ENCODE measurements at places on chromosomes 2 and 18.

DNA sequence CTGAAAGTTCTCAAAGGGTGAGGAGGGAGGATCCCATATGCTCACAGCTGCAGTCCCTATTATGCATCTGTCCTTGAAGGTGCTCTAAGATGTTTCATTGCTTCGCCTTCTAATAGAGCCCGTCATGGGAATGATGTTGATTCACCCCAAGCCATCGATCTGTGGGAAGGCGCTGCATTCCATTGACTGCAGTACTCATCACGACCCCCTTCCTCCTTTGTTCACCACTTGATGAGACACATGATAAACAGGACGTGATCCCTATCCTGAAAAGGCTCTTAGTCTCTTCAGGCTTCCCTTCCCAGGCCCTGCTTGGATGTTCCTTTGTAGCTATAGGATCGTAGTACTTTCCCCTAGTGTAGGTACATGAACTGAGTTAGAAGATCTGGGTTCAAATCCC, 181.8 kb downstream of the AGPS start:
- DNase-seq: no peak

GRCh38 chr18:36608107-36608506, 220.7 kb downstream of the TPGS2 start:
- no peak for DNase-seq

DNA sequence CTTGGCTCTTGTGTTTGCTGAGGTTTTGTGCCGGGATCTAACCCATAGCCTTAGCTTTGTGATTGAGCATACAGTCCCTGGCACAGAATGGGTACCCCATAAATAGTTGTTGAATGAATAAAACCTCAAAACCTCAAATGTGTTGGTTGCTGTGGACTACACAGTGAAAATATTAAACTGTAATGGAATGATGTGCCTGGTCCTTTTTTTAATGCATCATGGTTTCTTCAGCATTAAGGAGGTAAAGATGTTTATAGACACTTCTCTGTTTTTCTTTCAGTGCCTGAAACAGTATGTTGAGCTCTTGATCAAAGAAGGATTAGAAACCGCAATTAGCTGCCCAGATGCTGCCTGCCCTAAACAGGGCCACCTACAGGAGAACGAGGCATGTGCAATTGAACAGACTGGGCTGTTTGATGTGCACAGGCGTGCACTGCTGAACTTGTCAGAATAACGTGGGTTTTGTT, 97.0 kb downstream of the RNF144A start:
- no peak for DNase-seq

DNA sequence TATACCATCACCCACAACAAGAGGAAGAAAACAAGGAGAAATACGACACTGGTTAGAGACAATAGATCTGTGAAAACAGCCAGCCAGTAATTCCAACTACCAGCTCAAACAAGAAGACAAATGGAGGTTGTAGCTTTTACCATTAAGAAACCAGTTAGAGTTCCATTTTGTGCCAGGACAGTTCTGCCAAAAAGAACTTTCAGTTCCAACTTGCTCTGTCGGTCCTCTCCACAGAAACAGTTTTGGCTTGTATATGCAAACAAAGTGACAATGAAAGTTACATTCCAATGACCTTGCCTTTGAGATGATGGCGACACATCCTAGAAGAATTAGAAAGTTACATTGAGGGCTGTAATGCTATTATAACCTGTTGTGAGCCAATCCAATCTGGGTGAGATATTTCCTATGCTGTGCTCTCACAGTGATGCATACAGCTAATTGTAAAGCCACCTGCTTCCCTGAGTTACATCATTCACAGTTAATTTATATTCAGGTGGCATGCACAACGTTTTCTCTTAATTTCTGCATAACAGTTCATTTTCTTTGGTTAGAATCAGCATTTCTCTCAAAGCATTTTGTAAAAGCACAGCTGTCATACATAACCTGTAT, 1378.4 kb upstream of the PIK3C3 start:
- DNase-seq: no peak

DNA sequence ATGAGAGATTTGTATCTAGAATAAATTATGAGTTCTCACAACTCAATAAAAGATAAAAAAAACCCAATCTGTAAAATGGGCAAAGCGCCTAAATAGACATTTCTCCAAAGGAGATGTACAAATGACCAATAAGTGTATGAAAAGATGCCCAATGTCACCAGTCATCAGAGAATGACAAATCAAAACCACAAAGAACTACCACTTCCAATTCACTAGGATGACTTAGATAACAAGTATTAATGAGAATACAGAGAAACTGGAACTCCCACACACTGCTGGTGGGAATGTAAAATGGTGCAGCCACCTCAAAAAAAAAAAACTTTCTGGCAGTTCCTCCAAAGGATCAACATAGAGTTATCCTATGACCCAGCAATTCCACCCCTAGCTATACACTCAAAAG, 17.4 kb upstream of the COL6A3 start:
- DNase-seq: no peak

DNA sequence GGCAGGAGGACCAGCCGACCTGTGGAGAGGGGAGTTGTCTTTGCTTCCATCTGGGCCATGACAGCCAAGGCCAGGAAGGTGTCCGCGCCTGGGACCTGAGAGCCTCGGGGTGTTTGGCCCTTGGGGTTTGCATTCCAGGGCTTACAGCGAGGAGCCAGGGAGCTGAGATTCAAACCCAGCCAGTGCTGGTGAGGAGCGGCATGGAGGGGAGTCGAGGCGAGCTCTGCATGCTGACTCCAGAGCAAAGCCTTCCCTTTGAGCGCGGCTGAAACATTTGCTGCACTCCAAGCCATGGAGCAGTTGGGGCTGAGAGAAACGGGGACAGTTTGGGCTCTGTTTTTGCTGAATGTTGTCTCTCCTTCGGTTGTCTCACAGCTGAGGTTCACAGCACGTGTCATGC, 77.4 kb downstream of the TWIST2 start:
- no peak for DNase-seq

- DNase-seq: no peak
Measured at GRCh38 chr2:1052771-1053191, 102.1 kb downstream of the SNTG2 start.

- DNase-seq: no peak
Measured at GRCh38 chr2:138252587-138252986, 249.0 kb upstream of the SPOPL start.

GRCh38 chr2:43333101-43333655, 106.8 kb upstream of the ZFP36L2 start:
- DNase-seq: no peak

DNA sequence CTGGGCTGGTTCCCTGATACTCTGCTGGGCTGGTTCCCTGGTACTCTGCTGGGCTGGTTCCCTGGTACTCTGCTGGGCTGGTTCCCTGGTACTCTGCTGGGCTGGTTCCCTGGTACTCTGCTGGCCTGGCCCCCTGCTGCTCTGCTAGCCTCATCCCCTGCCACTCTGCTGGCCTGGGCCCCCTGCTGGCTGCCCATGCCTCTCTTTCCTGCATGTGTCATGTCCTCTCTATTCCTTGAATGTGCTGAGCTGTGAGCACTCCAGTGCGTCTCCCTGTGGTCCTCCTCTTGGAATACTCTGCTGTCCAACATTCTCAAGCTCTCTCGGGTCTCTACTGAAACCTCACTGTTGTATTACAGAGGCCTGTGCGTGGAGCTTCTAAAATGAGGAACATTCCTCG, 216.3 kb downstream of the RNF144A start:
- no peak for DNase-seq

- no peak for DNase-seq
Measured at GRCh38 chr18:39172695-39173421, 1607.3 kb upstream of the CELF4 start.

GRCh38 chr2:190528521-190529001, 6.0 kb downstream of the NEMP2 start:
- no peak for DNase-seq

DNA sequence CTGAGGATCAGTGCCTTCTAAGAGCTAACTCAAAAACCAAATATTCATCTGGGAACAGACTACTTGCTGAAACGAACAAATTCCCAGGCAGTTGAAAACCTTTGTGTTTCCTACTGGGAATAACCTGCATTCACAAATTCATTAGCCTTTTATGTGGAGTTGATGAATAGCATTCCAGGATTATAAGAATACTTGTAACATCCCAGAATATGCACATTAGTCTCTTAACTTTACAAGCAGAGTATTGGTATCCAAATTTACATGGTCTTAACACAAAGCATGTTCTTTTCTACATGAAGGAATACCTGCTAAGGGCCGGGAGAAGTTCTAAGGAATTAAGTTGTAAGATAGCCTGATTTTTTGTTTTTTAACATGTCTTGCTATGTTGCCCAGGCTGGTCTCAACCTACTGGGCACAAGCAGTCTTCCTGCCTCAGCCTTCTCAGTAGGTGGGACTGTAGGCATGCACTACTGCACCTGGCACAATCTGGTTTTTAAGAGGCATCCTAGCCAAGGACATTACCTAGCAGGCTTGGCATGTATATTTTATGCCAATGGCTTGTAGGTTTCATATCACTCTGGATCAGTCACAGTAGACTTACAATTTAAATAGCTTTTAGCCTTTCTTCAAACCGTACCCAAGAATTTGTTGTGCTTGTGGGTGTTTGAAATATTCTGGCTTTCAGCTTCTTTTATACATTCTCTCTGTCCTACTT, 50.7 kb downstream of the MGAT5 start:
- no peak for DNase-seq

DNA sequence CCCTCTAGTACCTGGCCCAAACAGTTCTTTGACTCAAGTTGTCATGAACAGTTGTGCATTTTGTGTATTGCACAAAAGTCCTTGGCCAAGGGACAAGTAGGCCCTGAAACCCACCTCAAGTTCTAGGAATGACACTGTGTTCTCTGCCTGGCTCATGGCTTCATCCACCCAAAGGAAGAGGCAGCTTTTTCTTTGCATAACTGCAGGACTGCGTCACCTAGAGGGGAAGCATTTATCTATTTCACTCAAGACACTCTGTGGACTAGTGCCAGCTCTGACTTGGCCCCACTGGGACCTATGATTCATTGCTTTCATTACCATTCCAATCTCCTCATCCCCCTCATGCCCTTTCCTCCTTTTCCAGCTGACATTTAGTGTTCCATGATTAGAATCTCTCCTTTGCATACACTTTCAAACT, 119.3 kb upstream of the SIX2 start:
- DNase-seq: no peak

- DNase-seq: no peak
Measured at GRCh38 chr2:62143696-62144095, 52.2 kb upstream of the B3GNT2 start.
